A172 (cell line): ENCODE measurements at places on chromosomes 2 and 18. TPM values are rescaled to one million over a fixed set of nuclear protein-coding genes. Genes with fewer than 3 reads are reported as not detected.

DNA sequence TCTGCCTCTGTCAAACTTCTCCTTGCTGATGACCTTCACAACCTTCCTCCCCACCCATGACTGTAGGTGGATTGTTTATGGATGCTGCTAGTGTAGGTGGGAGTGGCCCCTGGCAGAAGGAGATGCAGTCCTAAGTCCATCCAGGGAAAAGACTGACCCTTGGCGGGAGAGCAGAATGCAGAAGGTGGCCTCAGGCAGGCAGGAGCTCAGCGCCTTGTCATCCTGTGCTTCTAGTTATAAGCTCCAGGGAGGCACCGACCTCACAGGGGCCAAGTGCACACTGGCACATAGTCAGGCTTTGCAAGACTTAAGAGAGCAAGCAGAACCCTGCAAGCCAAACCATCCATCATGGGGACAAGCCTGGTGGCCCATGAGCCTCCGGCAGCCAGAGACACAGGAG is 74.4 kb downstream of the CAPN13 start:
- no peak for DNase-seq

DNA sequence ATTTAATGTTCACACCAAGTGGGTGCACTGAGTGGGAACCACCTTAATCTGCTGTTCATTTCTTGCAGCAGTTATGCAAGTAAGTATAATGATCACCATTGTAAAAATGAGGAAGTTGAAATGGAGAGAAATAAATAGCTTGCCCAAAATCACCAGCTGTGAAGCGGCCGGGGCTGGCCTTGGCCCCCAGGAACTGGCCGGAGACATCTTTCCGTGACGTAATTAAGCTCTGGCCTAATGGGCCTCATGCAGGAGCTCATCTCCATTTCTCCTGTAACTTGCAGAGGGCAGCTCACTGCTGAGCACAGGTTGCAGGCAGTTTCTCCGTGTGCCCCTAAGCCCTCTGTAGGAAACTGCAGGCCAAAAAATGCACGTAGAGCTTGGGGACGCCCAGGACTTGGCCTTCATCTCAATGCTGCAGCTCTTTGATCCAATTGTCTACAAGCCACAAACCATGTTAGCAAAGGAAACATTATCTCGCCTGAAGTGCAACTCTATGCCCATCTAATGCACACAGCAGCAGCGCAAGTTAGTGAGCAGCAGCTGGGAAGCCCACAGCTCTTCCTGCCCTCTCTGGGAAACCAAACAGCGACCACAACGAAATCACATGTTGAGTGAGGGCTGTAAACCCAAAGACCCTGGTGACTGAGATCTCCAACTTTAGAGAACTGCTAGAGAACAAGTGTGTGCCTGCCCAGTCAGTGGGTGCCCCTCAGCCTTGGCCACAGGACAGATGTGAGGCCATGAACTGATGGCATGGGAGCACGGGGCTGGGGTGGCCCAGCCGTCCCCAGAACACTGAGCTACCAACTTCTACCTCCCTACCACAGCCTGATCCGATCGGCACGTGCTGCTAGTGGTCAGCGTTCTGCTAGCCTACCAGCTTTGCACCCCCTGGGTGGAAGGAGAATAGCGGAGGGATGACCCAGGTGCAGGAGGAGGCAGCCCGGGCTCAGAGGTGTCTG is 28.8 kb downstream of the APCDD1 start:
- no peak for DNase-seq

- no peak for DNase-seq
Measured at GRCh38 chr18:74081966-74082741, 65.5 kb downstream of the FBXO15 start.

The GAREM2 gene
- total RNA-seq = 3.8 and 5.3 TPM in 2 replicates

DNA sequence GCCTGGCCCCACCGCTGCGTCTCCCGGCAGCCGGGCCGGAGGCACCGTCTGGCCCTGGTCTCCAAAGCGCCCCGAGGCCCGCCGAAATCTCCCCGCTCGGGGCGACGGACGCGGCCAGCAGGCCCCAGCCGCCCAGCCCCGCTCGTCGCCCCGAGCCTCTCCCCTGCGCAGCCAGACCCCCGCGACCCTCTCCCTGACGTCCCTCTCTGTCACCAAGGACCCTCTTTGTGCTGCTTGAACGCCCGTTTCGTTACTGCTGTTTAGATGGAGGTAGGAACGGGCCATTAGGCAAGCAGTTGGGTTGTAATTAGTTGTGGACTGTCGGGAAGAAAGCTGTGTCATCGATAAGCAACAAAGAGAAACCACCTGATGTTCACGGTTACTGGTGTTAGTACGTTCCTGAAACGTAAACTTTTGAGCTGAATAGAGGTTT is 686 bp downstream of the UBXN4 start:
- peak; percentile 59 for DNase-seq

DNA sequence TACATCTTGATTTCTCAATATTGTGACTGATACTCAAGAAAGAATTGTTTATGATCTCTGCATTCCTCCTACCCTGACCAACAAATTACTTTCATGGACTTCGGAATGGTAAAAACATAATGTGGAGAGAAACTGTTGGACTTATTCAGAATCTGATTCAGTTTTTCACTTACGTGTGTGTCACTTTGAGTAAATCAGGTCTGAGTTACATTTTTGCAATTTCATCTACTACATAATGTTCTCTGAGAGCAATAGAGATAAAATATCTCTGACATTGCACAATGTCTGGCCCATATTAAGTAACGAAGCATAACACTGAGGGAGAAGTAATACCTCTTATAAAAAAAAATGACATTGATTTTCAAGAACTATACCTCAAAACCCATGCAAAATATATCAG is 1337.9 kb upstream of the CHAC2 start:
- DNase-seq = no peak

The NCKAP5 gene
- total RNA-seq = 0.07 and 3.7 TPM in 2 replicates

DNA sequence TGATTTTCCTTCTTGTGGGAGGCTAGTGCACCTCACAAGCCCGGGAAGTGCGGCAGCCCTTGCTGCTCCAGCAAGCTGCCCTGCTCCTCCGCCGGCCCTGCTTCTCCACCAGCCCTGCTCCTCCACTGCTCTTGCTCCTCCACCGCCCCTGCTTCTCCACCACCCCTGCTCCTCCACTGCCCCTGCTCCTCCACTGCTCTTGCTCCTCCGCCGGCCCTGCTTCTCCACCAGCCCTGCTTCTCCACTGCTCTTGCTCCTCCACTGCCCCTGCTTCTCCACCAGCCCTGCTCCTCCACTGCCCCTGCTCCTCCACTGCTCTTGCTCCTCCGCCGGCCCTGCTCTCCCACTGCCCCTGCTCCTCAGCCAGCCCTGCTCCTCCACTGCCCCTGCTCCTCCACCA is 95.6 kb downstream of the NDUFA10 start:
- DNase-seq = no peak

The LRRTM1 gene
- not detected in 2 replicates for total RNA-seq

GRCh38 chr2:50680646-50681045 is 351.3 kb downstream of the NRXN1 start:
- no peak for DNase-seq

The DNAJC5G gene
- total RNA-seq = not detected in 2 replicates

DNA sequence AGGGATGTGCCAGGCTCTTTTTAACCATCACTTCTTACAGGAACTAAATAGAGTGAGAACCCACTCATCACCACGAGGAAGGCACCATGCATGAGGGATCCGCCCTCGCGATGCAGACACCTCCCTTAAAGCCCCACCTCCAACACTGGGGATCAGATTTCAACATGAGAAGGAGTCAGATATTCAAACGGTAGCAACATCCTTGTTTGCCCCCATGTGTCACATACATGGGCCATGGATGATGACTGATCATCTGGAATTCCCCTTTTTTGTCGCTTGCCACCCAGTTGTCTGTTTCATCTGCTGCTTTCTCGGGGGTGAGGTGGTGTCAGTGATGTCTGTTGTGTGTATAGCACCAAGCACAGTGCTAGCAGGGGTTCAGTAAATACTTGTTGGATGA is 57.9 kb downstream of the NCK2 start:
- DNase-seq = no peak

The DSC2 gene
- total RNA-seq = not detected in 2 replicates

GRCh38 chr2:159226608-159227385 is 59.7 kb downstream of the WDSUB1 start:
- no peak for DNase-seq

The CPLX4 gene
- total RNA-seq = not detected in 2 replicates

DNA sequence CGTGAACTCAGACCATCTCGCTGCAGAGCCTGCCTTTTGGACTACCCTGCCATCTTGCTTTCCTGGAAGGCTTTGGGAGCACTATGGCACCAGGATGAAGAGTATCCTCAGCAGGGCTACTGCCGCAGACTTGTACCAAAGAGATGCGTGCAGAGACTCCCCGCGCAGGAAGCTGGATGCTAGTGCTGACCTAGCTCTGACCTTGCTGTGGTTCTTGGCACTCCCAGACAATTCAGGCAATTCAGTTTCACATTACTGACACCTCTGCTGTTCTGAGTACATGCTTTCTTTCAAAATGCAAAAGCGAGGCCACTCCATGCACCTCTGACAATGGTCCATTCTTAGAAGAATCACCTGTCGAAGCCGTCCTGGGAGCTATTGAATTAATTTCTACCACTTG is 251.5 kb upstream of the MEX3C start:
- no peak for DNase-seq

DNA sequence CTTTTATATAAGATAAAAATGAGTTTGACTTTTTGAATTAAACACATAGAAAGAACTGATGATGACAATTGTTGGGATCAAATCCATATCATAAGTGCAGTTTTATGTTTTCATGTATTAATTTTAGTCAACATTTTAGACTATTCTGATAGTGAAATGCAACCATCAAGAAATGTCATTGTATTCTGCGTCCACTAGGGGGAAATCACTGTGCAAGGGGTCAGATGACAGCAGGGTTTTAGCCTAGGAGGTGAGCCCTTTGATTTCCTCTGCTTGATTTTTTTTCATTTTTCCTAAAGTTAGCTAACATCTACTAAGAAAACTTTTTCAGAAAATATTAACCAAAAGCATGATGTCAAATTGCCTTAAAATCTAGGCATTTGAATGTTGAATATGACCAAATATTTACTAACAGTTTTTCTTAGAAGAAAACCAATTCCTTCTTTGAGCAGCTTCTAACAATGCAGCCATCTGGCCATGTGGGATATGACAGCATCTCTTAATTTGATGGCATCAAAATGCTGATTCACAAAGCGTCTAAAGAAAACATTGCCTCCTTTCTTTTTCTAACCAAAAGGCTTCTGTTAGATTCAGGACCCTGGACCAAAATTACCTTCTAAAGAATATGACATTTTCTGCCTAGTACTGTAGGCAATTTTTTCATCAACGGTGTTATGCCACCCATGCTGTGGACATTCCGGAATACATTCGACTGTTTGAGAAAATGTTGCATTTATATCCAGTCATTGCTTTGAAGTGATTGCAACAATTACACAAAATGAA is 141.5 kb downstream of the SPHKAP start:
- peak; percentile 22 for DNase-seq

DNA sequence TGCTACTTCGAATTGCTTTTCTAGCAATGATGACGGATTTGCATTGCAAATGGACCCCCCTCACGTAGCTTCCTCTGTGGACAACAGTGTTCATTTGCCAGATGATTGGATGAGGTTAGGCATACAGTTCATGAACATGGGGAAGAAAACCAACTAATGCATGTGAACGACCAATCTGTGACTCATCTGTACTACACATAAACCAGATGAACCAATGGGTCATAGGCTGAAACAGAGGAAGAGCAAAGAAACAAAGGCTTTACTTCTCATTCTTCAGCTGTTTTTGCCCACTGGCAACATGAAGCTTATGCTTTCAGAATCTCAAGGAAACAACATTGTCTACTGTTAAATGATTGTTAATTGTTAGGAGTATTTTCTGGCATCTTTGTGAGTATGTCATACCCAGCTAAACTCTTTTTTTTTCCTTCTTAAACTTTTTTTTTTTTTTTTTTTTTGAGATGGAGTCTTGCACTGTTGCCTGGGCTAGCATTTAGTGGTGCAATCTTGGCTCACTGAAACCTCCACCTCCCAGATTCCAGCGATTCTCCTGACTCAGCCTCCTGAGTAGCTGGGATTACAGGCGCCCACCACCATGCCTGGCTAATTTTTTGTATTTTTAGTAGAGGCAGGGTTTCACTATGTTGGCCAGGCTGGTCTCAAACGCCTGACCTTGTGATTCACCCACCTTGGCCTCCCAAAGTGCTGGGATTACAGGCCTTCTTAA is 35.5 kb downstream of the EFEMP1 start:
- peak; percentile 37 for DNase-seq

DNA sequence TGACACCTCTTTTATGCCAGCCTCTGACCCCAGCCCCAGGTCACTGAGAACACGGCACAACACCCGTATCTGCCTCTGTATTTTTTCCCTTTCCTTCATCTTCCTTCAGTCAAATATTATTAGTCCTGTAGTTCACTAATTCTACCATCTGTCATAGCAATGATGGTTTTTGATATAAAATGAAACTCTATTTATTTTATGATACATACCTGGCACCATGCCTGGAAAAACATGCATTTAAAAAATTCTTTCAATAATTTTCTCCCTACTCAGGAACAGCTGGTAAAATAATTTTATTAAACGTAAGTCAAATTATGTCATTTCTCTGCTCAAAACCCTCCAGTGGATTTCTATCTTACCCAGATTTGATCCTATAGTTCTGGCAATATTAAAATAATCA is 224.7 kb downstream of the CDH7 start:
- DNase-seq = no peak

DNA sequence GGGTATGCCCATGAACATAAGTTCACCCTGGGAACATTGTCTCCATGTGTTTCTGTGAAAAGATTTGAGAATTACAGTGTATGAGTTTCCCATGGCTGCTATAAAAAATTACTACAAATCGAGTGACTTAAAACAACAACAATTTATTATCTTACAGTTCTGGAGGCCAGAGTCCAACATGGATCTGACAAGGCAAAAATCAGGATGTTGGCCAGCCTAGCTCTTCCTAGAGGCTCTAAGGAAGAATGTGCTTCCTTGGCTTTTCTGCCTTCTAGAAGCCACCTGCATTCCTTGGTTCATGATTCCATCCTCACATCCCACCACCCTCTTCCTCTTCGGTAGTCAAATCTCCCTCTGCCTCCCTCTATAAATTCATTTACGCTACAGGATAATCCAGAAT is 38.6 kb downstream of the FAM124B start:
- no peak for DNase-seq

The RAX gene
- not detected in 2 replicates for total RNA-seq

- DNase-seq = peak; percentile 18
Measured at GRCh38 chr2:60484133-60484645, 69.3 kb downstream of the BCL11A start.

The OLA1 gene
- total RNA-seq = 198 and 294 TPM in 2 replicates

GRCh38 chr2:126494593-126494992 is 161.4 kb upstream of the GYPC start:
- no peak for DNase-seq

The CROCC2 gene
- total RNA-seq = 0.02 TPM in 1 of 2 replicates, not detected in the other

DNA sequence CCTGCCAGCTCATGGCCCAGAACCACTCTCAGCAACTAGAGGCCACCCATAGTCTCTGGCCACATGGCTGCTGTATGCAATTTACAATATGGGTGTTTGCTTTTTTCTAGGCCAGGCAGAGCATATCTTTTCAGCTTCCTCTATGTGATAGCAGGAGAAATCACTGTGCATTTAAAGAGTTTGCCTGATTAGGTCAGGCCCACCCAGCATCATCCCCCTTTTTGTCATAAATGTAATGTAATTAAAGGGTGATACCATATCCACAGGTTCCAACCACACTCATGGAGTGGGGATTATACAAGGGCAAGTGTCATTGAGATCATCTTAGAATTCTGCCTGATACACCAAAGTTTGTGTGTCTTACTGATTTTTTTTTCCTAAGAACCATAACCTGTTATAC is 71.7 kb upstream of the TTC21B start:
- DNase-seq = no peak
